ENCODE measurements at places on chromosomes 7 and 10. TPM values are rescaled to one million over a fixed set of nuclear protein-coding genes. Genes with fewer than 3 reads are reported as not detected.

The OPALIN gene
- not detected for total RNA-seq

The PTPN20 gene
- total RNA-seq: not detected

The IL15RA gene
- total RNA-seq: 22.9 TPM

The HOXA10 gene
- 29.3 TPM for total RNA-seq

The ALOX5 gene
- not detected for total RNA-seq

The SEMA3A gene
- total RNA-seq: 7.9 TPM

The SLC37A3 gene
- 24.3 TPM for total RNA-seq

The AKR1B15 gene
- total RNA-seq: not detected

The HOXA2 gene
- not detected for total RNA-seq

The NME8 gene
- not detected for total RNA-seq

The CC2D2B gene
- total RNA-seq: not detected

The AMPH gene
- total RNA-seq: 1.3 TPM

The CYP3A4 gene
- total RNA-seq: not detected

The ZCWPW1 gene
- 1.1 TPM for total RNA-seq

The CFTR gene
- not detected for total RNA-seq

The ASAH2 gene
- 3.0 TPM for total RNA-seq

The LOXL4 gene
- not detected for total RNA-seq

The LRRD1 gene
- 0.10 TPM for total RNA-seq

The TIAL1 gene
- 65.4 TPM for total RNA-seq

The NODAL gene
- 0.37 TPM for total RNA-seq

The PTF1A gene
- total RNA-seq: not detected

The SAP25 gene
- 1.6 TPM for total RNA-seq

The SNX13 gene
- total RNA-seq: 22.8 TPM

The GFRA1 gene
- not detected for total RNA-seq

The PPP1R17 gene
- not detected for total RNA-seq

The ZNF503 gene
- 2.8 TPM for total RNA-seq

The FOXI2 gene
- not detected for total RNA-seq

The ASB15 gene
- not detected for total RNA-seq

The ARL4A gene
- 14.8 TPM for total RNA-seq

The MTURN gene
- 2.9 TPM for total RNA-seq

The SPDYE5 gene
- total RNA-seq: not detected

The CALML5 gene
- not detected for total RNA-seq

The ERVW-1 gene
- total RNA-seq: not detected

The CACNA2D1 gene
- total RNA-seq: 9.0 TPM

The TSPAN12 gene
- 5.9 TPM for total RNA-seq

The ADAM12 gene
- 1.7 TPM for total RNA-seq

The LIPF gene
- total RNA-seq: not detected

The EVX1 gene
- not detected for total RNA-seq

The TSPAN33 gene
- 0.08 TPM for total RNA-seq

The PNLIPRP2 gene
- not detected for total RNA-seq
